ENCODE measurements at places on chromosomes 5 and 9.
A peak's percentile ranks its signal among the peaks of the same experiment; 100 is the strongest.

GRCh38 chr9:92895812-92896436 is 18.1 kb upstream of the ZNF484 start:
- no peak for DNase-seq

DNA sequence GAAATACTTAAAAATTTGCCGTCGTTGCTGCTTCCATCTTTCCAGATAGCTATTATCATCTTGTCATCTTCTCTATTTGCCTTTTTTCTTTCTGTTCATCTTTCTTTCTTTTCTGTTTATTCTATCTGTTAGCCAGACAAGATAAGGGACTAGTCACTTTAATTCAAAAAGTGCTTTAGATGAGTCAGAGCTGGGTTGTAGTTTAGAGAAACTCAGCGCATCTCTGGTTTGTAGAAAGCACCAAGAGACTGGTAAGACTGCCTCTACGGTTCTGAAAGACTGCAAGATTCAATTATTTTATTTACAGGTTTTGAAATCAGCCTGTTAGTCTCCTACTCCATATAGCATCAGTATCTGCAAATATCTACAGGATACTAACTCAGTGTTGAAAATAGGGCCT is 562.8 kb upstream of the RIOK2 start:
- no peak for DNase-seq

- no peak for DNase-seq
These were observed 76.2 kb upstream of the MIER3 start for GRCh38 chr5:57028161-57028560.

DNA sequence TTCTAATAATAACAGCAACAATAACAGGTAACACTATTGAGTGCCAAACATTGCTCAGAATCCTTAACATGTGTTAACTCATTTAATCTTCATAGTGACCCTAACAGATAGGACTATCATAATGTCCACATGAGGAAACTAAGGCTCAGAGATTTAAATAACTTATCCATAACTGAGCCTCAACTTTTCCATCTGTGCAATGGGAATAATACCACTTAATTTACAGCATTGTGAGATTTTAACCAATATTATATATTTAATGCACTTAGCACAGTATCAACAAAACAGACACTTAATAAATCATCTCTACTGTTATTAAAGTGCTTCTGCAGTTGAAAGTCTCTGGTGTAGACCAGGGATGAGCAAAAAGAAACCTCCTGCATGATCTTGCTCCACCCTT is 28.2 kb downstream of the TTC39B start:
- no peak for DNase-seq

- DNase-seq = peak; percentile 32
These were observed at the start of gene NRG2 for GRCh38 chr5:140042643-140043507. TSS of gene NRG2 (minus strand) at chr5:140043299.

GRCh38 chr9:105432247-105432842 is 15.5 kb upstream of the FSD1L start:
- DNase-seq = no peak

DNA sequence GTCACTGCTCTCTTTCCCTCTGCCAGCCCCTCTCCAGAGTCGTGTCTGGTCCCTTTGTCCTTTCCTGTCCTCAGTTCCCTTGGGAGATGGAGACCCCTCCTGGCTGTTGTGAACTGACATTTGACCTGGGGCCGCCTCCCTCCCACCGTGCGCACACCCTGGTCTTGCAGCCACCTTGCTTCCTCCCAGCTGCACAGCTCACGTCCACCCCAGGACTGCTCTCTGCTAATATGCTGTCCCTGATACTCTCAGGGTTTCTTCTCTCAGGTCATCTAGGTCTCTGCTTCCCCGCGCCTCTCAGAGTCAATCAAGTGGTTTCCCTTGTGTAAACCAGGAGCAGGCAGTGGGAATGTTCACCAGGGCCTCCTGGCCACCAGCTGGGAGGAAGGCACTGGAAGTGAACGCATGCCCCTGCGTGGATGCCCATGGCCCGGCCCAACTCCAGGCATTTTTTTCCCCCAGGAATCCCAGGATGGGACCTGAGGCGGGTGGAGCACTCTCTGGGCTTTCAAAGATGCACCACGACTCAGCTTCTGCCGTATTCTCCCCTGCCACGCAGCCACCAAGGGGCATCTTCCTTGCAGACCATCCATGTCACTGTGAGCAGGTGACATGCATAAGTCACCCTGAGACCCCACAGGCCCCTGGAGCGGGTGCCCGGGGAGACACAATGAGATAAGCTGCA is 142.4 kb downstream of the OLFM1 start:
- DNase-seq = no peak

DNA sequence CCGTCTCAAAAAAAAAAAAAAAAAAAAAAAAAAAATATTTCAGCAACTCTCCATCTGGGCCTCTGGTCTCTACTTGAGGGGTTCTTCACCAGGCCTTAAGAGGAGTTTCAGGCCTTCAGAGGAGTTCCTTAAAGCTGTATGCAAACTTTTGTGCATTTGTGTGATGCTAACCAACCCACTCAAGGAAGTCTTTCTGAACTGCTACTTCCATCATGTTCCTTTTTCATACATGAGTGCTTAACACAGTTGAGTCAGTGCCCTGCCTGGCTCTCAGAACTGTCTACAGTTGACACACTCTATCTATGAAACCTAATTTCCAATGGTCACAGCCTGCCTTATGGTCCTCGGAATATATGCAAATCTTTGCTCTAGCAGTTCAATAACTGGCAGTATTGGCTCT is 146.5 kb downstream of the MEF2C start:
- DNase-seq = no peak

DNA sequence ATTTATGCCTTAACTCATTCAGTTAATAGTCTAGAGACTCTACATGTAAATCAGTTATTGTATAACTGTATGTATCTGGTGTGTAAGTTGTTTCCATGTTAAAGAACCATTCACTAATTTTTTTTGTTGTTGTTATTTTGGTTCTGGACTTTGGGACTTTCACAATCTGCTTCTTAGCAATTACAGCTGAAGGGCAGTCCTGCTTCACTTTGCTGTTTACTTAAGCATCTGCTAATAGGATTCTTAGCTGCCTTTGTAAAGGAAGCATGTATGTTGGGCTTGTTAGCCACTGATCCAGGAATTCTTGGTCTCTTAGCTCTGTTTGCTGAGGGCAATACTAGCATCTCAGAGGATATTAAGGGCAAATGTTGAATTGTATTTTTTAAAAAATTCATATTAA is 97.0 kb downstream of the FOCAD start:
- DNase-seq = no peak

DNA sequence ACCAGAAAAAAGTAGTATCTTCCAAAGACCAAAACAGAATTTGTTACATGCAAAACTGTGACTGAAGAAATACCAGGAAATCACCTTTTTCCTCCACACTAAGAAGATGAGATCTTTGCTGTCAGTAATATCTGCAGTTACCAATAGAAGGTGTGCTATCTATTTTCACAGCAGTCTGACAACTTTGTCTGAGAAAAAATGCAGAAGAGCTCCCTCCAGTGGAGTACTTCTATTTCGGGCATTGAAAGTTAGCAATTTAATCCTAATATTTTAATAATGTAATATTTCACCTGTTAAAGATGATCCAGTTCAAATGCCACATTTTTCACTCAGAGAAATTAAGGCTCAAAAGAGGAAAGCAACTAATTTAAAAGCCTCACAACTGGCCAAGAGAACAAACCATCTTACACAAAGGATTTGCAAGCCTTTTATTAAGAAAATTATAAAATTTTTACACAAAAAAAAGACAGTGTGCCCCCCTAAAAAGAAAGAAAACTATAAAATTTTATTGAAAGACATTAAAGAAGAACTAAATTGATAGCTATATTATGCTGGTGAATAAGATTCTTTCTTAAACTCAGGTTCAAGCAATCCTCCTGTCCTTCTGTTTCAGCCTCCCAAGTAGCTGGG is 50.6 kb downstream of the DEPDC1B start:
- peak; percentile 5 for DNase-seq

- no peak for DNase-seq
These were observed 56.3 kb downstream of the TBCA start for GRCh38 chr5:77719666-77720363.

GRCh38 chr9:135095470-135096407 is 8.3 kb downstream of the OLFM1 start:
- peak; percentile 28 for DNase-seq

GRCh38 chr5:52853650-52854049 is 65.9 kb downstream of the ITGA1 start:
- DNase-seq = no peak

GRCh38 chr5:14946815-14947620 is 75.4 kb upstream of the ANKH start:
- DNase-seq = peak; percentile 67

GRCh38 chr5:31476738-31477141 is 55.2 kb downstream of the DROSHA start:
- no peak for DNase-seq

GRCh38 chr5:150338546-150338945 is 19.0 kb upstream of the TCOF1 start:
- DNase-seq = no peak

DNA sequence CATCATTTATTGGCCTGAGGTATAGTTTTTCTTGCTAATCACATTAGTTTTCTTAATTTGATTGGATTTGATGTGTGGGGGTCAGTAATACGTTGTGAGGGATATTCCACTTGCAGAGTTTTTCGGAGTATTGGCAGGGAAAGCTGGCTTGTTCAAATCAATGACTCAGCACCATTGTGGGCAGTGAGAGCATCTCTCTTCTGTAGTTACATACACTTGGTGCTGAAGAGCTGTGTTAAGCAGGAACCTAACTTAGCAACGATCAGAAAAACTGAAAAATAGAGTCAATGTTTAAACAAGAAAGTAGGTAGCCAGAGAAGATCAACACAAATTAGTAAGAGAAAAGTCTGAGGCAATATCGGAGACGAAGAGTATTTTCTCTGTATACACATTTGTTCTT is 344.6 kb upstream of the EDIL3 start:
- no peak for DNase-seq

DNA sequence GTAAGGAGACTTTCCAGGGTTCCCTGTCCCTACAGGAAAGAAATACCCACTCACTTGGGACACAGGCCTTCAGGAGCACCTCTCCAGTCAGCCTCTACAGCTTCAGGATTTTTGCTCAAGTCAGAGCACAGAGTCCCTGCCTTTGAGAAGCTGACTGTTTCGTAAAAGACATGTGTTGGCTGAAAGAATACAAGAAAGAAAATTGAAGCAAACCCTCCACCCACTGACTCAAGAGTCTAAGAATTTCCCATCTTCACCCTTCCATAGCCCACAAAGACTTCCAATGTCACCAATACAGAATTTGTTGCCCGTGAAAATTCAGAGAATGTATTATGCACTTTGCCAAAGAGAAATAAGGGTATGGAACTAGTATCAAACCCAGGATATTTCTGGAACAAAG is 53.0 kb upstream of the ZNF622 start:
- no peak for DNase-seq

GRCh38 chr5:71816307-71816706 is 97.2 kb downstream of the CARTPT start:
- DNase-seq = no peak

DNA sequence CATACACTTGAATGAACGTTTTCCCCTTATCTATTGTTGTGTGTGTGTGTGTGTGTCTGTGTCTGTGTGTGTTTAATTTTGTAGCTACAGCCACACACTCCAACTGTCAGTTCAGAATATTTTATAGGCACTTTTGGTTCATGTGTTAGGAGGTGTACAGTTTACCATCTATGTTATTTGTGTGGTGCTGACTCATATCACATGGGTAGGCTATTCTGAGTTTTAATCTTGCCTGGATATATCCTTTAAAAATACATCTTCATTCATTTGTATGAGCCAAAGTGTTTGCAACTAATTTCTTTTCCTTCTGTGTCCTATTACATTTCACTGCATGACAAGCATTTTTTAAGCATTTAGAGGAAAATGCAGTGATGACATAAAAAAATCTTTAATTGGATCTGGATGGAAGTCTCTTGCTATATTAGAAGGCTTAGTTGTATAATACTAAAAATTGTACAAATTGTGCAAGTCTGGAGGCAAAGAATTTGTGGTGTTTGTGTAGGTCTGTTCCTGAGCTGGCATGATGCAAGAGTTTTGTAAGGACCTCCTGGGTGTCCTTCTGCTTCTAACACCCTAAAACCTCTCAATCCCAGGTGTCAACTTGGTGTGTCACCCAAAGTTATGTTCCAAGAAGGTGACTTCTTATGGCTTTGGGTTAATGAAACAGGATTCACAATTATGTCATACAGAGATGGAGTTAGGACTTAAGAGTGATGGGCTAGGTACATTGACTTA is 52.4 kb upstream of the HMHB1 start:
- no peak for DNase-seq

DNA sequence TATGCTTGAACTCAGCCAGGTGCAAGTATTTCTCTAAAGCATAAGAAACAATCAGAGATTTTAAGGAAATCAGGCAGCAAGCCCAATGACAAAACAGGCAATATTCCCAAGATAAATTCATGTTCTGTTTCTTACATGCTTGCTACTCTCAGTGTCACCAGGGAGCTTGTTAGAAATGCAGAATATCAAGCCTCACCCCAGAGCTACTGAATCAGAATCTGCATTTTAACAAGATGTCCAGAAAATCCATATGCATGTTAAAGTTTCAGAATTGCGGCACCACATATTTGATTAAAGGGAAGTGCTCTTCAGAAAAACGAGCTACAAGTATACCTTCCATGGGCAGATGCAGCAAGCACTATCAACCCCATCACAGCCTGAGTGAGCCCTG is 54.4 kb downstream of the MFAP3 start:
- no peak for DNase-seq

DNA sequence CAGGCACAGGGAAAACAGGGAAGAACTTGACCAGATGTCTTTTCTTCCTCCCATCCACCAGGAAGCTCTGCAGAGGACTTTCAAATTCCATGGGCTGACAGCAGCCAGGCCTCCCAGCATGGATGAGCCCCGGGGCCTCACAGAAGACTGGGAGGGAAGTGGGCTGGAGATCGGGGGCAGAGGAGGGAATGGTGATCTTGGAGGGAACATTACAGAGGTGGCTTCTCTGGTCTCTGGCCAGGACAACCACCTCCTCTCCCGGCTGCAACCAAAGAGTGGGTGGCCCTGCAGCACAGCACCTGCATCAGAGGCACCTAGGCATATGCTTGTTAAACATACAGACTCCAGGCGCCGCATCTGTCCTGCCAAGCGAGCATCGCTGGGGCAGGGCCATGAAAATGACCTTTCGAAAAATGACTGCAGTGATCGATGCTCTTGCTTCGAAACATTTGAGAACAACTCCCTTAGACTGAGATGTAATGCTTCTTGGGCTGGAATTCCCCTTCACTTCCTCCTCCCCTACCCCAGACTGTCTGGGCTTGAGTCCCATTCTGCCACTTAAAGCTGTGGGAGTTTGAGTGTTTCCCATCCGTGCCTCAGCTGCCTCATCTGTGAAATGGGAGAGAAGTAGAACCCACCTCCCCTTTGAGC is 68.7 kb upstream of the UNC5A start:
- no peak for DNase-seq

- no peak for DNase-seq
These were observed 373.6 kb upstream of the SGCD start for GRCh38 chr5:155953335-155953734.

GRCh38 chr9:82923092-82923911 is 139.6 kb downstream of the RASEF start:
- DNase-seq = peak; percentile 91

GRCh38 chr9:87285183-87285850 is 212.3 kb upstream of the DAPK1 start:
- peak; percentile 28 for DNase-seq
